ENCODE measurements at places on chromosomes 6 and 20. TPM values are rescaled to one million over a fixed set of nuclear protein-coding genes. Genes with fewer than 3 reads are reported as not detected.

TTLL9 gene
- total RNA-seq: not detected

GRCh38 chr20:49286689-49287551 is 9.1 kb upstream of the ZNFX1 start:
- no peak overlapping the region for H3K27ac ChIP-seq
- peaks cover 7% of the 10 kb centered on the region for H3K4me1 ChIP-seq
- no peaks in the 10 kb centered on the region for H3K27me3 ChIP-seq

GRCh38 chr6:8578006-8578405 is 142.7 kb upstream of the SLC35B3 start:
- no peak overlapping the region for H3K27ac ChIP-seq
- no peak overlapping the region for H3K4me3 ChIP-seq
- DNase-seq: no peak
- H3K27me3 ChIP-seq: no peaks in the 10 kb centered on the region
- H3K36me3 ChIP-seq: no peaks in the 10 kb centered on the region

- H3K27me3 ChIP-seq: no peaks in the 10 kb centered on the region
- no peak for DNase-seq
- H3K4me1 ChIP-seq: no peaks in the 10 kb centered on the region
- H3K27ac ChIP-seq: no peak overlapping the region
- no peaks in the 10 kb centered on the region for H3K36me3 ChIP-seq
- H3K4me3 ChIP-seq: no peak overlapping the region
These were observed 114.4 kb upstream of the MAP3K7 start for GRCh38 chr6:90701146-90701781.

DNA sequence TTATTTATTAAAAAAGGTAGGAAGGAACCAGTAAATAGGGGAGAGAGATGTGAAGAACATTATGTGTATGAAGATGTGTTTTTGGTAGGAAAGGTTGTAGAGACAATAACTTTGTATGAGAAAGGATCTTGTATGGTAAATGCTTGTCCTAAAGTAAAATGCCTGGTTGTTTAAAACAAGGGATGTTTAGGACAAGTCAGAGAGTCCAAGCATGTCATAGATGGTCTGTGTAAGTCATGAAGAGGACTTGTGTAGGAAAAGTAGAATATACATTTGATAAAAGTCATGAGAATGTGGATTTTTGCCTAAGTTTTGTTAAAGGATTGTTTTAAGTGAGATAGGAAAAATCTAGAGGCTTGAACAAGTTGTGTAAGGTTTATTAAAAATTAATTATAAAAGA is 325.1 kb downstream of the CDH26 start:
- H3K36me3 ChIP-seq: no peaks in the 10 kb centered on the region
- H3K27ac ChIP-seq: no peak overlapping the region
- H3K27me3 ChIP-seq: no peaks in the 10 kb centered on the region
- no peak for DNase-seq
- no peak overlapping the region for H3K4me3 ChIP-seq

DNA sequence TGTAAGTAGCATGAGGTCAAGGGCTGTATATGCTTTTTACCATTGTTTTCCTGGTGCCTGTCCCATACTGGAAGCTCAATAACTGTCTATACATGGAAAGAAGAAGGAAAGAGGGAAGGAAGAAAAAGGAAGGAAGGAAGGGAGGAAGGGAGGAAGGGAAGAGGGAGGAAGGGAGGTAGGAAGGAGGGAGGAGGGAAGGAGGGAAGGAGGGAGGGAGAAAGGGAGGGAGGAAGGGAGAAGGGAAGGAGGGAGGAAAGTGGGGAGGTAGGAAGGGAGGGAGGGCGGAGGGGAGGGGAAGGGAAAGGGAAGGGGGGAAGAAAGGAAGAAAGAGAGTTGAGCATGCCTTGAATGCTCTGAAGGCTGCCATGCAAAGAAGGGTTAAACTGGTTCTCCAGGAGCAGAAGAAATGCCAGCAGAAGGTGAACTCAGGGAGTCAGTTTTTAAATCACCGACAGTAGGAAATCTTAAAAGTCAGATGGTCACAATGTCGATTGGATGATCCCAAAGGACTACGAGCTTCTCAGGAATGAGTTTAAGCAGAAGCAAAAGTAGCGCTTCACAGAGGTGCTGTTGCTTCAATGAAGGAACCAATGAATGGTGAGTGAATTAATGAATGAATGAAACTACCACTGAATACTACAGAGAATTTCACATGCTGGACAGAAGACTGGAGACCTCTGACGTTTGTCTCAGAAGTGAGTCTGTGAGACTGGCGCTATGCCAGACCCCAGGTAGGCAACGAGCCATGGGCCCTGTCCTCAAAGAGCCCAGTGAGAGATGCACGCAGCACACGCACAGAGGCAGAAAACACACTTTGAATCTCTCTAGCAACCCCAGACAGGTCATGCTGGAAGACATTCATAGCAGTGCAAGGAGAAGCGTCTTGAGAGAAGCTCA is 117.6 kb downstream of the MRPL14 start:
- H3K27me3 ChIP-seq: no peaks in the 10 kb centered on the region
- H3K4me3 ChIP-seq: no peak overlapping the region
- H3K36me3 ChIP-seq: no peaks in the 10 kb centered on the region
- no peaks in the 10 kb centered on the region for H3K4me1 ChIP-seq

DNA sequence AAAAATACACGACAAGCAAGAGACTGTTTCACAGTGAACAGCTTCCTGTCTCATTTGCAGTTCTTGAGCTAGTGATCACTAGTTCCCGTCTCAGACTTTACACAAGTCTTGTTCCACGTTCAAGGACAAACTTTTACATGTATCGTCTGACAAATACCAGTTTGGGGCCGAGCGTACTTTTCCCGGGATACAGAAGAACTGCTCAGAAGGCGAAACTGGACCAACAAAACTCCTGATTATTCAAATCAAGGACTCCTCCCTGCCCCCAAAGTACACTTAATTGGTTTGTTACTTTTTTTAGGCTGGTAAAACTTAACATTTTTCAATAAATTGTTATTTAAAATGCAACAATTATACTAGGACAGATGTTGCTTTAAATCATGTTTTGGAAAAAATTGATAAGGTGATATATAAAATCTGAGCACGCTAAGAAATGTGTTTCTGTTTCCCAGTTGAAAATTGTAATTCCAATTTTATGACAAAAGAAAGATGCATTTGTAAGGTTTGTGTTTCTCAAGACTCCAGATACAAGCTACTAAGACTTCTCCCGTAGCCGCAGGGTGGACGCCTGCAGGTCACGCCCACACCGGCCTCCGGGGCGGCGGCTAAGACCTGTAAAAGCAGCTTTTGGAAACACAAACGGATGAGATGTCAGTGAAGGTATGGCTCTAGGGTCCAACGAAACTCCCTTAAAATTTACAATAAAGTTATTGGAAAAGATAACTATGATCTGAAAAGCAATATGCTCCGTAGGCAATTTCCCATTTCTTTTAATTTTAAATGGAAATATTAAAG is 16.8 kb upstream of the TCFL5 start:
- no peak for DNase-seq
- H3K27me3 ChIP-seq: no peaks in the 10 kb centered on the region
- H3K4me1 ChIP-seq: peaks cover 23% of the 10 kb centered on the region
- H3K27ac ChIP-seq: no peak overlapping the region
- no peak overlapping the region for H3K4me3 ChIP-seq

- no peaks in the 10 kb centered on the region for H3K4me1 ChIP-seq
- H3K36me3 ChIP-seq: no peaks in the 10 kb centered on the region
- no peak for DNase-seq
These were observed 80.8 kb upstream of the EYS start for GRCh38 chr6:65787787-65788186.

- no peak for DNase-seq
- H3K27ac ChIP-seq: no peak overlapping the region
- H3K4me3 ChIP-seq: no peak overlapping the region
- H3K36me3 ChIP-seq: no peaks in the 10 kb centered on the region
- H3K4me1 ChIP-seq: no peaks in the 10 kb centered on the region
- H3K27me3 ChIP-seq: no peaks in the 10 kb centered on the region
These were observed 2.0 kb downstream of the BPIFB2 start for GRCh38 chr20:33009214-33010132.

All from right atrium auricular region (tissue), 2 donors.